ENCODE measurements at places on chromosomes 2 and 18.

DNA sequence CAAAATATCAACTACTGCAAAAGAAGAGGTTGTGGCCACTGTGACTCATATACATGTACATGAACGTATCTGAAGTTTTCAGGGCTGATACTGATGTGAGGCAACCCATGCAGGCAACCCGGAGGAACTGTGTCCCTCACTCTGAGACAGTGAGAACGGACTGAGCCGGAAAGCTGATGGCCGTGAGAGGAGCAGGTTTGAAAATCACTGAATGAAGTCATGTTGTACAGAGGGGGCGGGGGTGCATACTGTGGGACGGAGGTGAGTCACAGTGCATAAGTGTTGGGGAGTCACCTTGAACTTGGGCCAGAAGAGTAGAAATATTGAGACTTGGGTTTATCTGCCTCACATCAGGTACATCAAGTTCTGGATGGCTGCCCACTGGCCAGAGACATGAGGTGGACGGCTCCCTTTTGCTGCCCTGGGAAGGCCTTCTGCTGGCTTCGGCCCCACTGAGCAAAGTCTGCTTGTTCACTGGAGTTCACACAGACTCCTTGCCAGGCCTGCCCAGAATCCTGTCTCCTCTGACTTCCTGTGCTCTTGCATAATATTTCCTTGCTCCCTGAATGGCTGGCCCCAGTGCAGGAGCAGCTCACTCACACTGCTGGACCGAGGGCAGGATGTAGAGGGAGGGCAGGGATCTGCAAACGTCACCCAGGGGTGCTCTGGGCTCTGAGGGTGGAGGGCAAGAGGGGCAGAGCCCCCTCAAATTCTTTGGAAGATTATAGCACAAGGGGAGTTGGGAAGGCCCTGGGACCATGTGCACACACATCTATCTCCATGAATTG is 18.1 kb downstream of the EPAS1 start:
- DNase-seq = peak; percentile 53

DNA sequence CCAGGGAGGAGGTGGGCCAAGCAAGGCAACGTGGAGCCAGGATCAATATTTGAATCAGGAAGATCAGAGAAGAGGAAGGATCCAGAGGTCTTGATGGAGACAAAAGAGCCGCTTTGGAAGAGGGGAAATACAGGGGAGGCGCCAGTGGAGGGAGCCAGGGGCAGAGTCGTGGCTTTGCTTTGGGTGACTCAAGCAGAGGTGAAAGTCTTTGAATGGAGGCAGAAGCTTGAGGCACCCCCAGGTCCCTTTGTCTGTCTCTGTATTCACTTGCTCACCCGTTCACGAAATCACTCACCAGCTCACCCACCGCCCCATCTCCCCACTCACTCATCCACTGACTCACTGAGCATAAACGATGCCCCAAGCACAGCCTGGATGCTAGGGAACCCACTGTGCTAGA is 134.1 kb downstream of the ACOXL start:
- no peak for DNase-seq

- DNase-seq = peak; percentile 14
Observed at GRCh38 chr18:12256951-12257350, 2.8 kb downstream of the CIDEA start.

DNA sequence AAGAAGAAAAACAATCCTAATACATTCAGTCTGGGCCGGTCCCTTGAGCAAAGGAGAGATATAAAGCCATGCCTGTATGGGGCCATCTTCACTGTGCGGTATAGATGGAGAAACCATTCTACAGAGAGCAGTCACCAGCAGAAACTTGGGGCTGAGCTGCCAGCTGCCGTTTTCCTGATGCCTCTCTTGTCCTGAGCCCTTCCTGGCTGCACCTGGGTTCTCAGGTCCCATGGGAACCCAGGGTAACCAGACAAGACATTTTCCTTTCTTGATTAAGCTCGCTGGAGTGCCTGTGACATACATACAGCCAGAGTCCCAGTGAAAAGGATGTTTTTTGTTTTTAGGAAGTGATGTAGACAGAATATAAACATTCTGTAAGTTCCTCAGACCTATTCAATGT is 5.3 kb upstream of the METTL21A start:
- DNase-seq = no peak

DNA sequence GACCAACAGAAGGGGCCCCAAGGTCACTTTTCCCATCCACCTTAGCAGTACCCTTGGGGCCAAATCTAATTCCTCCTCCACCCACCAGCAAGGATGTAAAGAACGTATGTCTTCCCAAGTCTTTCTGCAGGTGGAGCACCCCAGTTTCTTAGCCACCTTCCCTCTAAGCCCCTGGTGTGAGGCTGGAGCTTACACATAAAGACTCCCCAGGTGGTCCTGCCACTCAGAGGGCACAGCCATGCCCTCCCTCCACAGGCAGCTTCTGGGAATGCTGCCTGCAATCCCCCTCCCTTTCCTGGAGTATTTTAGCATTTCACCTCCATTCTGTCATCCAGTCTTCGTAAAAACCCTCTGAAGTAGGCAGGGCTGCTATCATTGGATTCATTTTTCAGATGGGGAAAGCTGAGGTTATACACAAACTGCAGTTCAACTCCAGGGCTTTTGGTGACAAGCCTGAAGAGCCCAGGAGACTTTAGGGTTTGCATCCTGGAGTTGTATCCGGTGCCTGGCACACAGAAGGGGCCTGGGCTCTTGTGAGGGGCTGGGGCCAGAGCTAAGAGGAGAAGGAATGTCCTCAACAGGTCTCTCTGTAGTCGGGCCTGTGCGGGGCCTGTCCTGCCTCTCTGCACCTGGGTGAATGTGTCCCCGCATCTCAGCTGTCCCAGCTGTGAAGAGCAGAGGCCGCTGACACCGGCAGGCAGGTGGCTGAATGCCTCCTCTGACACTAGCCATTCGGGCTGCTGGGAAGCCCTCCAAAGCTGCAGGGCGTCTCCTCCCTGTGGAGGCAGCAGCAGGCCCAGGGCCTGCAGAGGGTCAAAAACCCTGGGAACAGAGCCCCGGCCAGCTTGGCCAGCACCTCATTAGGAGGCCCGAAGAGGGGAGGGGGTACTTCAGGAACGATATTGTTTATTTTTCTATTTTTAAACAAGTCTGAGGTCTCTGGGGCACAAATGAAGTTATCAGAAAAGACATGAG is 27.6 kb downstream of the CIB4 start:
- no peak for DNase-seq

DNA sequence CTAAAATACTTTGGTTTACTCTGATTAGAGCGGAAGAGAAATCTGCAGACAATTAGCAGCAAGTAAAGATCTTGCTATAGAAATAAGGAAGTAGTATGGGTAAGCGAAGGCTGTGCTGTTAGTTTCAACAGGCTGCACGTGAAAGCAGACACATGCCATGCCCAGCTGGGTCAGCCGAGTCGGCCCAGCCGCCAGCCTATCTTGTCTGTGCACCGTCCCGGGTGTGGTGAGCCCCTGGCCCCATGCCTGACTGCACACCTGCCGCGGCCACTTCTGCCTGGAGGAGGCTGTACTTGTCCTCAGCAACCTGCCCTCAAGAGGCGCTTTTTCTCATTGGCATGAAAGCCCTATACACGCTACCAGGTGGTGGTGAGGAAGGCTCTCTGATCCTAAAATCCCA is 185.5 kb downstream of the SEPTIN10 start:
- DNase-seq = no peak

DNA sequence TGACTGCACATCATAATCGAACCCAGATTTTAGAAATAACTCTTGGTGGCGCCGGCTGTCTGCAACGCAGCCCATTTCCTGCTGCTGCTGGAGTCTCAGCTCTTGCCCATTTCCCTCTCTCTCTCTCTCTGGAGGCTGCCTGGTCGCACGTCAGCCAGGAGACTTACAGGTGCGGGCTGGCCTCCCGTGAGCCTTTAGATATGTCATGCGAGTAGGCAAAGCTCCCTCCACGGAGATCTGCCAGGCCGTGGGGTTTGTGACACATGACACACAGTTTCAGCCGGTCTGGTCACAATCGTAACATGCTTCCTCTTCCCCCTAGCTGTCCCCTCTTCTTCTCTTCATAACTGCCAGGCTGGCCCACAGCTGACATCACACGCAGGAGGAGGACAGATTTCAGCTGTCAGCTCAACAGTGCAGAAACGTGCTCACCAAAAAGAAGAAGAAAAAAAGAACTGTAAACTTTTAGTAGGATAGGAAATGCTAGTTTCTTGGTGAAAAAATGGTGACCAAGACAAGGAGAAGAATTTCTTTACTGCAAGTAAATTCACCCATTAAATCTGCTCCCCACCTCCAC is 489.3 kb downstream of the ZNF516 start:
- DNase-seq = no peak

GRCh38 chr18:52948868-52949444 is 609.0 kb downstream of the DCC start:
- peak; percentile 54 for DNase-seq

DNA sequence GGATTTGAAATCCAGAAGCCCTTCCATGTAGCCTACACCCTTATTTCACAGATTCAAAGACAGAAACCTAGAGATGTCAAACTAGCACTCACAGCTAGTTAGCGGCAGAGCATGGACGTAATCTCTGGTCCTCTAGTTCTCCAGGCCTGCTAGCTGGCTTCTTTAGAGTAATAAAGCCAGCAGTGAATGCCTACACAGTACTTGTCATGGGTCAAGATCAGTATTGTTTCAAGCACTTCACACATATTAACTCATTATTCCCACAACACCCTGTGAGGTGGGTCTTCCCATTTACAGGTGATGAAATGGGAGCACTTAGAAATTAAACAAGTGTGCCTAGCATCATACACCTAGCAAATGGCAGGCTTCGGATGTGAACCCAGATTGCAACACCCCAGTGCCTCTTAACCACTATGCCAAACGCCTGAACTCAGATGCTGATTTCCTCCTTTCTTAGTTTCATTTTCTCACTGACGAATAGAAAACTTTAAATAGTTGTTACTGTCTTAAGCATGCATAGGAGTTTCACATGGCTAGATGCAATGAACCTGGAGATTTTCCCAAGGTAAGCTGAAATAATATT is 14.5 kb upstream of the ZBTB14 start:
- DNase-seq = peak; percentile 75

DNA sequence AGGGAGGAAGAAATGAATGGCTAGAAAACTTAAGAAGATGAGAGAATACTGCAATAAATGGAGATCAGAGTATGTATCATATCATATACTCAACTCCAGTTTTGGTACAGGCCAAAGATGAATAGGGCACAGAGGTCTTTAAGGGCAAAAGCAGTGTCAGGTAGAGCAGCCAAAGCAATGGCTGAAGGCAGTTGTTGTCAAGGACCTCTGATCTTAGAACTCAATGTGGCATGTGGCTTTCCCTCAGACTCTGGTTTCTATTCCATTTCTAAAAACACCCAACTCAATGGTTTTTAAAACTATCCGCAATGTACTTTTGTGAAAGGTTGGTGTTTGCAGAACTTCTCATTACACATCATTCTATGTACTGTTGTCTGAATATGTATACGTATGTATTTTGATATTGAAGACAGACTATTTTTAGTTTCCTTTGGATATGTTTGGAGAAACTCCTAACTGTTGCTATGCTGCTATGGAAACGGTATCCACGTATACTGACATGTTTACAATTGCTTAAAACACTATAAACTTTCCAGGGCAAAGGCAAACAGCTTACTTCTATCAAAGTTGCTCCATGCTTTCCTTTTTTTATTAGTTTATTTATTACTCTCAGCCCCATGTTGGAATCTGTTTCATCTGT is 58.1 kb upstream of the PELI1 start:
- DNase-seq = no peak

DNA sequence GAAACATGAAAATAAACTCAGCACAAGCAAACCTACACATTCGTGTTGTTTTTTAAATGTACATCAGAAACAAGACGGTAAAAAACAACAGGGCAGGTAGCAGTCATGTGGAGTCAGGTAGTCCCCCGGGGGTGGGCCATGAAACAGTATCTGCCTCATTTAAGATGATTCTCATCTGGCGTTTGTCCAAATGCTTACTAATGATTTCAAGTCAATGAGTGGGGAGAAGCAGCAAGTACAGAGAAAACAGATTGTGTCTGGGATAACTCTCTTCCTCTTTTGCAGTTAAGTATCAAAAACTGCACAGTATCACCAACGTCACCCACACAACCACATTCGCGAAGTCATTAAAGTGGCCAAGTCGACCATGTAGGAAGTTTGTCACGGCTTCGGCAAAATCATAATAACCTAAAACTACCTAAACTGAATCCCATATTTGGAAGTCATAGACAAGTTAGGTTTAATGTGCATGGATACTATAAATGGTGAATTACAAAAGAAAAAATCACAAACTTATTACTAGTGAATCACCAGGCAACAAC is 1.3 kb downstream of the LAPTM4A start:
- DNase-seq = peak; percentile 95

DNA sequence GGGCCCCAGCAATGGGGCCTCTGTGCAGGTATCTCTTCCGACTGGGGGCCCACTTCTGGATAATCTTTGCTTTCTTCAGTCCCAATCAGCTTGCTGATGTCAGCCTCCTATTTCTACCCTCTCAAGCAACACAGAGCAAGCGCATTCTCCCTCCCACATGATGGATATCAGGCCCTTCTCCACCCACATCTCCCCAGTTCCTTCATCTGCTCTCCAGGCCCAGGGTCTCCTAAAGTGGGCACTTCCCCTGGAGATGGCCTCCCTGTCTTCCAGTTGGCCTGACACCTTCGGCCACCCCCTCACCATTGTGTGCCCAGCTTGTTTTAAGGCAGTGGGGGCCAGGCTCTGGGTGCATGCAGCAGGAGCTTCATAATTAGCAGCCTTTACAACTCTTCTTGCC is 96.6 kb upstream of the MCFD2 start:
- DNase-seq = no peak
